Astrocyte (in vitro differentiated cells and primary cell): ENCODE measurements at places on chromosomes 1 and 21. TPM values are rescaled to one million over a fixed set of nuclear protein-coding genes. Genes with fewer than 3 reads are reported as not detected.
A peak's percentile ranks its signal among the peaks of the same experiment; 100 is the strongest.

VWA1 gene
- 60.4 and 81.2 TPM in 2 replicates for total RNA-seq

SEMA6C gene
- 7.4 and 7.5 TPM in 2 replicates for total RNA-seq

FBXO2 gene
- 54.9 and 64.0 TPM in 2 replicates for total RNA-seq

OR2M4 gene
- not detected in 2 replicates for total RNA-seq

CLK2 gene
- 31.7 and 36.1 TPM in 2 replicates for total RNA-seq

SLAMF6 gene
- total RNA-seq: not detected in 2 replicates

TTC39A gene
- 0.67 and 1.4 TPM in 2 replicates for total RNA-seq

DNA sequence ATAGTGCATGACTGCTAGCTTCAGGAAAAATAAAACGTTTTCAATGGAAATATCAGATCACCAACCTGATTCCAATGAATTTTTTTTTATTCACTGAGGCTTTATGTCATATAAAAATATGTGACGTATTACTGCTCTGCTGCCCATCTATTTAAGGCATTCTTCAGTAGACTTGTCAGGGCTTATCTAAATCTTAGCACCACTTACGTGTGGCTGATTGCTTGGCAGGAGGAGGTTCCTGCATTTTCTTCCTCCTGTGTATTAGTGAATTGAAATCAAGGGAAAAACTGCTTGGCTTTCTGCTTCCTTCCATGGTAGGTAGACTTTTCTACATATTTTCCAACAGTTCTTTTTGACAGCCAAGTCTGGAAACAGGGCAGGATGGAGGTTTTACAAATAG is 80.3 kb downstream of the ROR1 start:
- no peaks in the 10 kb centered on the region for H3K36me3 ChIP-seq
- H3K27me3 ChIP-seq: no peaks in the 10 kb centered on the region
- no peak overlapping the region for H3K4me3 ChIP-seq

GRCh38 chr1:70092526-70092925 is 112.9 kb downstream of the LRRC40 start:
- peaks cover 9% of the 10 kb centered on the region for H3K4me1 ChIP-seq
- H3K4me3 ChIP-seq: no peak overlapping the region
- DNase-seq: no peak
- no peaks in the 10 kb centered on the region for H3K27me3 ChIP-seq

- H3K4me1 ChIP-seq: no peaks in the 10 kb centered on the region
- no peak overlapping the region for H3K27ac ChIP-seq
- no peaks in the 10 kb centered on the region for H3K27me3 ChIP-seq
- DNase-seq: no peak
Measured at GRCh38 chr1:53754484-53755312, 15.7 kb upstream of the GLIS1 start.

GRCh38 chr1:66250478-66250877 is 283.5 kb upstream of the SGIP1 start:
- H3K27ac ChIP-seq: no peak overlapping the region
- peaks cover 9% of the 10 kb centered on the region for H3K4me1 ChIP-seq
- no peaks in the 10 kb centered on the region for H3K36me3 ChIP-seq
- DNase-seq: no peak
- no peak overlapping the region for H3K4me3 ChIP-seq
- no peaks in the 10 kb centered on the region for H3K27me3 ChIP-seq

DNA sequence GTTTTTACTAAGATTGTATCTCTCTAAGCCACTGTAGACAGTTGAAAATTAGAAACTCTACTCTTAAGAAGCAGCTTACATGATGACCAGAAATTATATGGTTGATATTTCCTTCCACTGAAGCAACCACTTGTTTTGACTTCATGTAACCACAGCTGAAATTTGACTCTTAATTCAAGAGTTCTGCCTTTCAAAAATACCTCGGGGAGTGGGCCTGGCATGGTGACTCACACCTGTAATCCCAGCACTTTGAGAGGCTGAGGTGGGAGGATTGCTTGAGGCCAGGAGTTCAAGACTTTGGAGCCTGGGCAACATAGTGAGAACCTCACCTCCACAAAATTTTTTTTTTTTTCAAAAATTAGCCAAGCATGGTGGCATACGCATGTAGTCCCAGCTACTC is 4.3 kb downstream of the AMPD1 start:
- no peak overlapping the region for H3K27ac ChIP-seq
- no peaks in the 10 kb centered on the region for H3K4me1 ChIP-seq
- no peak overlapping the region for H3K4me3 ChIP-seq
- no peak for DNase-seq
- H3K27me3 ChIP-seq: peaks cover 16% of the 10 kb centered on the region

- H3K36me3 ChIP-seq: no peaks in the 10 kb centered on the region
- no peaks in the 10 kb centered on the region for H3K4me1 ChIP-seq
- H3K27ac ChIP-seq: no peak overlapping the region
- no peak for DNase-seq
Measured at GRCh38 chr1:215064327-215064726, 18.2 kb upstream of the KCNK2 start.

DNA sequence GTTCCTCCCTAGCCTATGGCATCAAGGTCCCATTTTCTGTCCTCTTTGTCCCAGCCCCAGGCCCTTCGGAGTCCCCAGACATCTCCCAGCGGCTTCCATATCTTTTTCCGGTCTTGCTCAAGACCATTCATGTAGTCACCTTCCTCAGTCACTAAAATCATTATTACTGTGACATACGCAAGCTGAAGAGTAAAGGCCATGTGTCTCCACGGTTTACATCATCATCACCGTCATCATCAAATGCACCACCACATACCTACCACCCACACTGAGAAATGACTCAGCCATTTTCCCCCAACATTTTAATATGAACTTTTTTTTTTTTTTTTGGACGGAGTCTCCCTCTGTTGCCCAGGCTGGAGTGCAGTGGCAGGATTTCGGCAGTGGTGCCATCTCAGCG is 43.4 kb downstream of the FHAD1 start:
- peak overlapping the region; percentile 5 for H3K27ac ChIP-seq
- DNase-seq: peak; percentile 93
- no peaks in the 10 kb centered on the region for H3K27me3 ChIP-seq
- H3K4me1 ChIP-seq: peaks cover 3% of the 10 kb centered on the region
- H3K4me3 ChIP-seq: no peak overlapping the region
- H3K36me3 ChIP-seq: no peaks in the 10 kb centered on the region

DNA sequence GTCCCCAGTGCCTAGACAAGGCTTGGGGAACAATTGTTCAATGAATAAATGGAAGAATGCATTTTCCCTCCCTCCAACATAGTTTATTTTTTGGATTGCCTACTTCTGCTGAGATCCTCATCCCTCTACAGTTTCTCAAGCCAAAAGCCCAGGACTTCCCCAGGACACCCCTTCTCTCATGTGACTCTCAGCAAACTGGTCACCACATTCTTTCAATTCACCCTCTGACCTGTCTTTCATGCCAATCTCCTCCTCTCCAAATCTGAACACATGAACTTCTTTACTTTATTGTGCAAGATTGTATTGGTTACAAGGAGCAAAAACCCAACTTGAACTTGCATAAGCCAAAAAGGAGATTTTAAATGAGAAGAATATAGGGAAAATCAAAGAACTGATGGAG is 103.2 kb upstream of the JUN start:
- no peaks in the 10 kb centered on the region for H3K27me3 ChIP-seq
- no peak overlapping the region for H3K27ac ChIP-seq
- no peaks in the 10 kb centered on the region for H3K36me3 ChIP-seq
- H3K4me1 ChIP-seq: peaks cover 38% of the 10 kb centered on the region
- DNase-seq: no peak

DNA sequence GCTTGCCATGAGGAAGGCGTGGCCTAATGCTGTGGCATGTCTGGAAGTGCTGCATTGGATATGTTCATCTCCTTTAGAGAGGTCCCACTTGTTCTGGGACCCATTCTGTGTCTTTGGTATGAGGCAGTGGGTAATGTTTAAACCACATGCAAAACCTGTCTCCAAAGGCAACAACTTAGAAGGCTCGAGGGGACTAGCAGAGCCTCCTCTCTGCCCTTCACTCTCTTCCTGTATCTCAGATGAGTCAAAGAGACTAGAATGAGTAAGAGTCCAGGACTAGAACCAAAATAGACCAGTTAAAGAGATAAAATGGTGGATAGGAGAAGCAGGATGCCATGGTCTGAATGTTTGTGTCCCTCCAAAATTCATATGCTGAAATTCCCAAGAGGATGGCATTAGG is 220.8 kb upstream of the KIAA0040 start:
- no peaks in the 10 kb centered on the region for H3K4me1 ChIP-seq
- no peaks in the 10 kb centered on the region for H3K27me3 ChIP-seq
- no peak for DNase-seq
- no peaks in the 10 kb centered on the region for H3K36me3 ChIP-seq
- no peak overlapping the region for H3K27ac ChIP-seq

- DNase-seq: no peak
- no peaks in the 10 kb centered on the region for H3K4me1 ChIP-seq
- no peak overlapping the region for H3K4me3 ChIP-seq
- no peaks in the 10 kb centered on the region for H3K27me3 ChIP-seq
- no peaks in the 10 kb centered on the region for H3K36me3 ChIP-seq
- no peak overlapping the region for H3K27ac ChIP-seq
Measured at GRCh38 chr1:6123816-6124215, 56.3 kb downstream of the CHD5 start.

- H3K27me3 ChIP-seq: no peaks in the 10 kb centered on the region
- no peak overlapping the region for H3K4me3 ChIP-seq
- H3K36me3 ChIP-seq: peaks cover 3% of the 10 kb centered on the region
- H3K27ac ChIP-seq: no peak overlapping the region
Measured at GRCh38 chr21:36261459-36261858, 58.5 kb upstream of the MORC3 start.

GRCh38 chr1:205626216-205626615 is 5.6 kb downstream of the ELK4 start:
- no peak overlapping the region for H3K4me3 ChIP-seq
- peaks cover 5% of the 10 kb centered on the region for H3K4me1 ChIP-seq
- peaks cover 12% of the 10 kb centered on the region for H3K36me3 ChIP-seq
- H3K27ac ChIP-seq: no peak overlapping the region

DNA sequence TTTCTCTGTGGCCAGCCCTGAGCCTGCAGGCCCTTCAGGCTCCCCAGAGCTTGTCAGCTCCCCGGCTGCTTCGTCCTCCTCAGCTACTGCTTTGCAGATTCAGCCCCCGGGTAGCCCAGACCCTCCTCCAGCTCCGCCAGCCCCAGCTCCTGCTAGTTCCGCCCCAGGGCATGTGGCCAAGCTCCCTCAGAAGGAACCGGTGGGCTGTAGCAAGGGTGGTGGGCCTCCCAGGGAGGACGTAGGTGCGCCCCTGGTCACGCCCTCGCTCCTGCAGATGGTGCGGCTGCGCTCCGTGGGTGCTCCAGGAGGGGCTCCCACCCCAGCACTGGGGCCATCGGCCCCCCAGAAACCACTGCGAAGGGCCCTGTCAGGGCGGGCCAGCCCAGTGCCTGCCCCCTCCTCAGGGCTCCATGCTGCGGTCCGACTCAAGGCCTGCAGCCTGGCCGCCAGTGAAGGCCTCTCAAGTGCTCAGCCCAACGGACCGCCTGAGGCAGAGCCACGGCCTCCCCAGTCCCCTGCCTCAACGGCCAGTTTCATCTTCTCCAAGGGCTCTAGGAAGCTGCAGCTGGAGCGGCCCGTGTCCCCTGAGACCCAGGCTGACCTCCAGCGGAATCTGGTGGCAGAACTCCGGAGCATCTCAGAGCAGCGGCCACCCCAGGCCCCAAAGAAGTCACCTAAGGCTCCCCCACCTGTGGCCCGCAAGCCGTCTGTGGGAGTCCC is 45.4 kb downstream of the YARS1 start:
- no peaks in the 10 kb centered on the region for H3K27me3 ChIP-seq
- H3K4me1 ChIP-seq: peaks cover 30% of the 10 kb centered on the region

GRCh38 chr1:218299416-218299815 is 14.3 kb downstream of the RRP15 start:
- H3K27me3 ChIP-seq: no peaks in the 10 kb centered on the region
- no peak overlapping the region for H3K4me3 ChIP-seq
- H3K36me3 ChIP-seq: no peaks in the 10 kb centered on the region
- peaks cover under 1% of the 10 kb centered on the region for H3K4me1 ChIP-seq

- H3K4me1 ChIP-seq: no peaks in the 10 kb centered on the region
- H3K4me3 ChIP-seq: no peak overlapping the region
- H3K27me3 ChIP-seq: no peaks in the 10 kb centered on the region
- DNase-seq: no peak
- peaks cover 25% of the 10 kb centered on the region for H3K36me3 ChIP-seq
Measured at GRCh38 chr1:236829085-236829484, 34.0 kb downstream of the MTR start.

DNA sequence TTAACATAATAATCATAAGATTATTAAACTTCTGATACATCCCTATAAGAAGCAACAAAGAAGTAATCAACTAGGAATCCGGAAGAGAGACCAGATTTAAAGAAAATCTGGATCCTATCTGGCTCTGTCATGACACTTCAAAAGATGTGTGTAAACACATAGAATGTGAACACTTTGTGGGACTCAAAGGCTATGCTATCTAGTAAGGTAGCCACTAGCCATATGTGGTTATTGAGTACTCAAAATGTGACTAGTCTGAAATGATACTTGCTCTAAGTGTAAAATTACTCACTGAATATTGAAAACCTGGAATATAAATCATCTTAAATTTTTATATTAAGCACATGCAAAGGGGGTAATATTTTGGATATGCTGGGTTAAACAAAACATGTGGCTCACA is 8.7 kb downstream of the FUBP1 start:
- no peak for DNase-seq
- H3K27me3 ChIP-seq: no peaks in the 10 kb centered on the region
- peaks cover 46% of the 10 kb centered on the region for H3K36me3 ChIP-seq
- no peak overlapping the region for H3K4me3 ChIP-seq

DNA sequence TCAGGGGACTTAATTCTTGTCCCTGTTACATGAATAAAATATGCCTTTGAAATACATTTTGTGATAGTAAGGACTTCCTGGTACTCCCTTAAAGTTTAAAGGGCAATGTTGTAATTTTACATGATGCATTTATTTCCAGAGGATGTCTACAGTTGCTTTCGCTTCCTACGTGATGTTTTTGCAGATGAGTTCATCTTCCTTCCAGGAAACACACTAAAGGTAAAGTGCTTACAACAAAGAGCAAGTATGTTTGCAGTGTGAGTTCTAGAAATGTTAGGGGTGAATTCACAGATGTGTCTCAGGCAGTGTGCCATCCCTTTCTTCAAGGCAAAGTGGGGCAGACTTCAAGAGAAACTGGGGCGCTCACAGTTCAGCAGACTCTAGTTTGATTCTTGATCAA is 31.2 kb downstream of the GNPAT start:
- H3K27me3 ChIP-seq: no peaks in the 10 kb centered on the region
- H3K36me3 ChIP-seq: peaks cover 30% of the 10 kb centered on the region
- H3K4me3 ChIP-seq: no peak overlapping the region
- H3K27ac ChIP-seq: no peak overlapping the region

DNA sequence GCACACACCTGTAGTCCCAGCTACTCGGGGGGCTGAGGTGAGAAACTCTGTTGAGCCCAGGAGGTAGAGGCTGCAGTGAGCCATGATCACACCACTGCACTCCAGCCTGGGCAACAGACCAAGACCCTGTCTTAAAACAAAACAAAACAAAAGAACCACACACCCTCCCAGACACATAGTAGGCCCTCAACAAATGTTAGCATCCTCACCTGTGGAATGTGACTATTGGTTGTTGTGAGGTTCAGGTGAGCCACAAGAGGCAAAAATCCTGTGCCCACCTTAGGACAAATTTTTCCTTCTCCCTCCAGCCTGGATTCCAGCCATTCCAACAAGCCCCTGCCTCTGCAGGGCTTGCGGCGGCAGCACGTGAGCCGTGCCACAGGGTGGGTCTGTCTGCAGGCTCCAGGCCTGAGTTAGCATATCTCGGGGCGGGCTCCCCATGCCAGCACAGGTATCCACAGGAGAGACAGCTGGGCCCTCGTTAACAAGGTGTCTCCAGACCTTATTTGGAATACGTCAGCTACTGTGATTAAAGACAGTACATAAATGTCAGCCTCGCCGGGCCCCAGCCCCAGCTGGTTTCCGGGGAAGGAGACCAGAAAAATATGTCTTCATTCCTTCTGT is 17.4 kb downstream of the C1QB start:
- no peak overlapping the region for H3K4me3 ChIP-seq
- no peak for DNase-seq
- H3K36me3 ChIP-seq: no peaks in the 10 kb centered on the region
- H3K27me3 ChIP-seq: peaks cover 39% of the 10 kb centered on the region
- no peaks in the 10 kb centered on the region for H3K4me1 ChIP-seq
